ENCODE measurements at places on chromosomes 5 and 9.

DNA sequence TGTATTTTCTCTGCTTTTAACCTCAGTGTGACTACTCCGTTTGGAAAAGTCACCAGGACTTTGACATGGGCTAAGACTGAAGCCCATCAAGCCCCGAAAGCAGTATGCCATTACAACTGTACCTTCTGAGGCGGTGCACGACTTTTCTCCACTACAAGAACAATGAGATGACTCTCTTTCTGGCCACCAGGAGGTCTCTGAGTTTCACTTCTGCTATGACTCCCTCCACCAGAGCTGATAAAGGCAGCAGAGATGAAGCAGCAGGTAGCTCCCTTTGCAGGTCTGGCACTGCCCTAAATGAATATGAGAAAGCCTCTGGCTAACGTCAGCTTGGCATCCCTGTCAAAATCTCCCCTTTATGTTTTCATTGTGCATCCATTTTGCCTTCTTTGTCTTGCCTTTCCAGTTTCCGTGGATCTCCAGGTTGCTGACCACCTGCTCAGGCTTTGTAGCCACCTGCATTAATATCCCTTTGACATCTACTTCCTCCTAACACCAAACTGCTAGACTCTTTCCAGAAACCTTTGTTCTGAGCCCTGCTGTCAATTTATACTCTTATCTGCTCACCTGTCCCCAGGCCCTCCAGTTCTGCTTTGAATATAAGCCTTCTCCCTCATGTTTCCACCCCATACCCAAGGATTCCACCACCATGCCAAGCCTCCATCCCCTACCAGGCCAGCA lies 221.7 kb downstream of the ZNF608 start:
- DNase-seq, result no peak

- no peak for DNase-seq
Measured at GRCh38 chr5:169914766-169915165, 65.5 kb downstream of the INSYN2B start.

DNA sequence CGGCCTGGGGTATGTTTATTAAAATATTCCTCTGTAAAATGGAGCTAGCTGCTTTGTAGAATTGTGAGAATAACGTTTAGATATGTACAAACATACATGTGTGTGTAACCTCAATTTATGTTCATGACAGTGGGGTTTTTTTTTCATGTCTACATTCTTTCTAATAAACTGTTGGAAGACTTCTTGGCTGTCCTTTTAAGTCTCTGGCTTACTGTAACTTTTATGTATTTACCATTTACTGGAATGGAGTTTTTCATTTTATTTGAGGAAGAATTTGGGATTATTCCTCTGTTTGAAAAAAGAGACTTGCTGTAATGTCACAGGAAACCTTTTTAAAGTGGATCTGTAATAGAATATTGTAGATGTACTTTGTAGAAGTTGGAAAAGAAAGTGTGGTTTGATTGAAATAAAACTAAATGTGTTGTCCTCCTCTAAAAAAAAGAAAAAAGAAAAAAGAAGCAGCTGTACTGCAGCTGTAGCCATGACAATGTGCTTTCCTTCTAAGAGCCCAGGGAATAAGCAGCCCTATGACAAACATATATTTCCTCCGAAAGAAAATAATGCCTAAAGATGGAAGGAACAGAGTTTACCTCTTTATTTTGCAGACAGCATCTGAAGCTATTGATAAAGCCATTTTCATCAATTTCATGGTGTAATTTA lies 71.2 kb upstream of the FREM1 start:
- no peak for DNase-seq

DNA sequence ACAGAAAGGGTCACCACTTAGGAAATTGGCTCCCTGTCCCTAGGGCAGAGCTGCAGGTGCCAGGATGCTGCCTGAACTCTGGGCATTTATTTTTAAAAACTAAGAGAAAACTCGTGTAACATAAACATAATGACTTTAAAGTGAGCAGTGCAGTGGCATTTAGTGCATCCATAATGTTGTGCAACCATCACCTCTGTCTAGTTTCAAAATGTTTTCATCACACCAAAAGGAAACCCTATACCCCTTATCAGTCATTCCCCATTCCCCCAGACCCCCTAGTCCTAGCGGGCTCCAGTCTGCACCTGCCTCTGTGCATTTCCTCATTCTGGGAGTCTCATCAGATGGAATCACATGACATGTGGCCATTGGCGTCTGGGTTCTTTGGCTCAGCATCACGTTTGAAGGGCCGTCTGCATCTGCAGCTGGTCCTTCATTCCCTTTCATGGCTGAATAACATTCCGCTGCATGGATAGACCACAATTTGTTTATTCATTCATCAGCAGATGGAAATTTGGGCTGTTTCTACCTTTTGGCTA lies 55.8 kb downstream of the NSG2 start:
- DNase-seq, result no peak

All from KBM-7 (cell line).